ENCODE measurements at places on chromosomes 2 and 18.

DNA sequence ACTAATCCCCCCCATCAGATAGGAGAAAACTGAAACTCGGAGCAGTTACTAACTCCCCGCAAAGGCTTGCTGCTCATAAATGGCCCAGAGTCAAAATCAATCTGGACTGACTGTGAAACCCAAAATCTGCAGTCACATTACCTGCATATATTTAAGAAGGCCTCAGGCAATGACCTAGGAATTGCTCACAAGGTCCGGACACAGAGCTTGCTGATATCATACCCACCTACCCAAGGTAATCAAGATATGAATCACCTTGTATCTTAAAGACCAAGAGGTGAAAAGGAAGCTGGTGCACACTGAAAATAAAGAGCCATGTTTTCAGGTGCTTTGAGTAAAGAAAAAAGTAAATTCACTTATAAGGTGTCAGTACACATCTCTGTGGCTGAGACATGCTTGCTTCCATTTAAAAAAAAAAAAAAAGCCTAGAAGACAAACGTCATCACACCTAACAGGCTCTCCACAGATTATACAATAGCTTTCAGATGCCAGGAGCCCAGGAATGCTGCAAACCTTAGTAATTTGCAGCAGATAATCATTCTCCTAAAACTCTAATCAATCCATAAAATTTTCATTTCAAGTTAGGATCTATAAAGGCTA lies 195.4 kb downstream of the ZEB2 start:
- DNase-seq: no peak

DNA sequence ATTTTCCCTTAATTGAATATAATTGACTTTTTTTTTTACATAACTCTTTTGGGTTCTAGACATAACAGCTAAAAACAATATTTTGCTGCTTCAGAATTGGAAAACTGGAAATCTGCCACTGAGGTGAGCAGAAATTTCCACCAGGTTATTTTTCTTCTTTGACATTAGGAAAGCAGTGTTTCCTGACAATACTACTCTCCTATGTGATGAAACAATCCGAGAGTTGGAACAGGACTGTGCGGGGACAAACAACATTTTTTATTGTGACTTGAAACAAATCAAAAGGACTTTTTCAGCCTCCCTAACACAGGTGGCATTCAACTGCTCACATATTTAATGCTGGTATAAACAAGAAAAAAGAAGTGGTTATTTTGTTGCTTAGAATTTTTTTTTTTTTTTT lies 237.2 kb downstream of the RNF152 start:
- no peak for DNase-seq

- DNase-seq: no peak
These were observed 75.8 kb upstream of the SLC1A4 start for GRCh38 chr2:64913357-64913869.

DNA sequence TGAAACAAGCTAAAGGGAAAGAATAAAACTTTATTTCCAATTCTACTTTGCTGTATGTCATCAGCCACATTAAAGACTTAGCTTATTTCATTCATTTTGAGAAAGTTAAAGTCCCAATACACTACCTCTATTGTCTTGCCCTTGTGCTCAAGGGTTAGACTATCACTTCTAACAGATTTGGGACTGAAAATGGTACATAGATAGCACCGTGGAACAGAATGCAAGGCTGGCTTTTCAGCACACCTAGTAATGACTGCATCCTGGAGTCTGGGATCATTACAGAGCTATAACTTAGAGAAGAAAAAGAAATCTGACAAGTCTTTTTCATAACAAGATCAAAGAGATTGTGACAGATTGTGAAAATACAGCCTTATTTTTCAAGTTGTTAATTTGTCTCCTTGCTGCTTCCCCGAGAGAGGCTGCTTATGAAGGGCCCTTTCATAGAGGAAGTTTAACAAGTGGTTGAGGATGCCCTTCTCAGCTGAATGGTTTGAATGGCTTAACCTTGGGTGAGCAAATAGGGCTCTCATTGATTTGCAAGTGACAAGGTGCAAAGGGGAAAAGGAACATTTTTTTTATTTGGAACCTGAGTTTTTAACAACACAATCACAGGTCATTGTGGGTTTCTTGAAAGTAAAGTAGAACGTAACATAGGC lies 371.8 kb downstream of the EPHA4 start:
- no peak for DNase-seq

DNA sequence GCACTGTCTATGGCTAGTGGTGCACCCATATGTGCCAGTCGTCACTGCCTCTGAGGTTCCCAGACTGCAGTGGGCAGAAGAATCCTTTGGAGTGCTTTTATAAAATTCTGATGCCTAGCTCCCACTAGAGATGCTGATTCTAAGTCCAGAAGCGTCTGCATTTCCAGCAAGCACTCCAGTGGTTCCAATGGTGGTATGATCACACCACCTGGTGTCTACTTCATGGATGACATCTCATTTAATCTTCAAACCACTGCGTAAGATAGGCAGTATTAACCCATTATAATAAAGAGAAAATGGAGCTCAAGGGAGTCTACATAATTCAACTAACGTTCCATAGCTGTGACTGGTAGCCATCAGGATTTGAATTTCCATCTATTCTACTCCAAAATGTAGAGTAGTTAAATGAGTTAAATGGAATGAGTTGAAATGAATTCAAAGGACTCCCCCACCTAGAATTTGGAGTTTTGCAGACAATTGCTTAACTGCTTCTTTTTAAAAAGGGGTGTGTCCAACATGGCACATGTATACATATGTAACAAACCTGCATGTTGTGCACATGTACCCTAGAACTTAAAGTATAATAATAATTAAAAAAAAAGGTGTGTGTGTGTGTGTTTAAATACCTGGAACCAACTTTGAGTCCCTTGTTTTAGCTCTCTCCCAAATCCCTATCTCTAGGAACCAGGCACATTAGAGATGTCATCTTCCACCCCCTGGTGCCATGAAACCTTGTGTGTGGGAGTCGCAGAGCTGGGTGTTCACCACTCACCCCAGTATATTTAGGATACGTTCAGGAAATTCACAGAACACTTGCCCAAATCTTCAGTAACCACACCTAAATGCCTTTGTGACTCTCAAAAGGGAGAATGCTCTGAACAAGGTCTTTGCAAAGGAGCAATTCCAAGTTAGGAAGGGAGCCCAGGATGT lies 14.1 kb downstream of the LAMA3 start:
- DNase-seq: peak; percentile 8

GRCh38 chr2:168392024-168392423 lies 64.0 kb upstream of the CERS6 start:
- DNase-seq: no peak

- DNase-seq: no peak
These were observed 6.1 kb downstream of the FBXO11 start for GRCh38 chr2:47899915-47900816.
